ENCODE measurements at places on chromosomes 16 and 17.

DNA sequence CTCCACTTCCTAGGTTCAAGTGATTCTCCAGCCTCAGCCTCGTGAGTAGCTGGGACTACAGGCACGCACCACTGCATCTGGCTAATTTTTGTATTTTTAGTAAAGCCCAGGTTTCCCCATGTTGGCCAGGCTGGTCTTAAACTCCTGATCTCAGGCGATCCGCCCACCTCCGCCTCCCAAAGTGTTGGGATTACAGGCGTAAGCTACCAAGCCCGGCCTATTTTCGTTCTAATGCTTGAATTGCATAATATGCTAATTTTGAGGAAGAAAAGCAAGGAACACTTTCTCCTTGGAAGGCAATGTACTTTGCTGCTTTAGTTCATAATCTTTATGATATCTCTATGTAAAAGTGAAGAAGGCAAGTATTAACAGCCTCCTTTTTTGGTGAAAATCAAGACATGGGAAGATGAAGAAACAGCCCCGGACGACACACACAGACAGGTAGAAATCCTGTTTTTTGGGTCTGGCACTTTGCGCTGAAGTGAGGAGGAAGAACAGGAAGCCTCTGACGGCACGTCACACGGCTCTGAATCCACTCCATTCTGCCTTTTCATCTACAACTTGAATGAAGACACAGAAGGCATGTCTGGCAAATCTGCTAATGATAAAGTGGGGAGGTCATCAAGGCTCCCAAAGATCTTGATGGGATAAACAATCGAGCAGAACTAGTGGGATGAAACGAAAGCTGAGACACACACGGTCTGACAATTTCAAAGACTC lies 24.9 kb downstream of the VPS53 start:
- DNase-seq: no peak

DNA sequence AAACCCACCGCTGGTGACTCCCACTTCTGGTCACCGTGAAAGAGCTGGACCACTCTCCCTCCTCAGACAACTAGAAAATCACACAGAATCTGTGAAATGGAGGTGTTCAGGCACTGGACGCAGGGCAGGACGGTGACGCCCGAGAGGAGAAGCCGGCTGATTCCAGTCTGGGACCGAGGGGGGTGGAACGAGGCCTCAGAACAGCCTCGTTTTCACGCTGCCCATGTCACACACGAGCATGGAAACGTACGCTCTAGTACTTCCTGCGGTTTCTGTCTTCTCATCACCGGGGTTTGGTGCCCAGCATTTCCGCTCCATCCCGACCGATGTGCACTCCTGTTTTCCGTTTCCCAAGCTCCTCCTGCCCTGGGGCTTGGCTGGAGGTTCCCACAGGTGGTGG lies 101.8 kb upstream of the METRNL start:
- DNase-seq: no peak

- DNase-seq: no peak
These were observed 21.4 kb upstream of the NPTX1 start for GRCh38 chr17:80497726-80498241.

DNA sequence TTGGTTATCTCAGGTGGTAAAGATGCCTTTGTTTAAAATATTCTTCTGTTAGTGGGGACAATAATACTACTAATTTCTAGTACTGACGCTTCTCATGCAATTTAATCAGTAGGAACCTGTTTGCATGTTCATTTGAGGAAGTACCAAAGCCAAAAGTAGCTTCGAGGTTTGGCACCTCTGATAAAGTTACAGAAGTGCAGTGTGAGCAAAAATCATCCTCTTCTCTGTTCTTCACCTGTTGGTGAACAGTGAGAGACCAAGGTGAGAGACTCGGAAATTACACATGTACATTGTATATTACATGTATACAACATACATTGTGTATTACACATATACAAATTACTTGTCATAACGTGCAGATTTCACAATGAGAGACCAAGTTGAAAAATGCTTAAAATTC lies 404.6 kb downstream of the MAF start:
- no peak for DNase-seq

DNA sequence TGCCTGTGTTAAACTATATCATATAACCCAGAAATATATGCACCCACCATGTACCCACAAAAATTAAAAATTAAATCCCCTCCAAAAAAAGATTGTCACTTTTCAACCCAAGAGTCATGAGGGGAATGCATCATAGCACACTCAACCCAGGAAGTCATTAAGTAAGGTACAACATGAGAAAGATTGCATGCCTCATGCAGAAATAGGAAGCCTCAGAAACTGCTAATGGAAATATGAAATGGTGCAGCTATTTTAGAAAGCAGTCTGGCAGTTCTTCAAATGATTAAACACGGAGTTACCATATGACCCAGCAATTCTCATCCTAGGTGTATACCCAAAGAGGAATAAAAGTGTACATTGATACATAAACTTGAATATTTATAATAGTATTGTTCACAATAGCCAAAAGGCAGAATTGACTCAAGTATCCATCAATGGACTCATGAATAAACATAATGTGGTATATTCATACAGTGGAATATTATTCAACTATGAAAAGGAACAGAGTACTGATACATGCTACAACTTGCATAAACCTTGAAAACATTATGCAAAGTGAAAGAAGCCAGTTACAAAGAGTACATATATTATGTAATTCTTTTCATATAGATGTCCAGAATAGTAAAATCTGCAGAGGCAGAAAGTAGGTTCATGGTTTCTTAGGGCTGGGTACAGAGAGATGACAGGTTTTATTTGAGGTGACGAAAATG lies 70.4 kb downstream of the TMEM100 start:
- DNase-seq: no peak

Measured in GM12891 (cell line).